Activated CD4-positive, alpha-beta T cell treated with anti-CD3 and anti-CD28 coated beads, Interleukin-2, amount 10 ng/mL, durations not matched to agents 7 days and 5 days (primary cell): ENCODE measurements at places on chromosomes 1 and 21. TPM values are rescaled to one million over a fixed set of nuclear protein-coding genes. Genes with fewer than 3 reads are reported as not detected.

- no peak for DNase-seq
These were observed 30.4 kb upstream of the PDE4B start for GRCh38 chr1:65762081-65762862.

DNA sequence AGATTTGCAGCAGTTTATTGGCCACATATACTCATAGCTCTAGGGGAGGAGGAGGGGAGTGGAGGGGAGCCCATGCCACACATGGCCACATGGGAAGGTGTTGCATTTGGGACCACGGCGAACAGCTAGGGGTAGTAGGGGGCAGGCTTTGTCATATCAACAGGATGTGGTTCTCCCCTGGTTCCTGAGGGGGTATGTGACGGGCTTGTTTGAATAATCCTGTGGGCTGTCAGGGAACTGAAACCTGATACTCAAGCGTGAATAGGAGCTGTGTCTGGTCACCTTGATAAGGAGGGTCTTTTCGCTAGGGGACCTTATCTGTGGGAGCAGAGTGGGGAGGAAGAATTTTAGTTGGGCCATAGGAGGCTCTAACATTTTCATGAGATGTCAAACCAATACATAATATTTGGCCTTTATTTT is 264.7 kb downstream of the CTH start:
- no peak for DNase-seq

DNA sequence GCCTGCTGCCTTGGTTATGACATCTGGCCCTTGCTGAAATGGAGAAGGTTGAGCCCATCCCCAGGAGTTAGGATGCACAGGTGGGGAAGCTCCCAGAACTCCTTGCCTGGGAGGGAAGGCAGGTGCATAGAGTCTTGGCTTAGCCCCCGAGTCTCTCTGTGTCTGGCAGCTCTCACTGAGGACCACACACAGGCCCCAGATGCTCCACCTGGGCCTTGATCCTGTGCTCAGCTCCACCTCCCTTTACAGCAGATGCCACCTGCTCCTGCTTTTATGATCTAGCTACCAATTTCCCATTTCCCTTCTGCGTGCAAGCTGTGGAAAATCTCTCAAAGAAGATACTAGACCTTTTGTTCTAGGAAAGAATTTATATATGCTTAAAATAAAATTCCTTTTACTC is 28.8 kb upstream of the KCNJ6 start:
- no peak for DNase-seq

- no peak for DNase-seq
These were observed 9.6 kb downstream of the ARHGEF16 start for GRCh38 chr1:3463891-3464648.

- peak; percentile 40 for DNase-seq
These were observed 21.9 kb downstream of the TSNAX start for GRCh38 chr1:231550448-231550781.

Gene SELL
- total RNA-seq = 595 TPM

GRCh38 chr1:35585281-35585680 is 12.2 kb downstream of the TFAP2E start:
- DNase-seq = no peak

Gene CCDC30
- total RNA-seq = 1.4 TPM

Gene PKLR
- not detected for total RNA-seq

DNA sequence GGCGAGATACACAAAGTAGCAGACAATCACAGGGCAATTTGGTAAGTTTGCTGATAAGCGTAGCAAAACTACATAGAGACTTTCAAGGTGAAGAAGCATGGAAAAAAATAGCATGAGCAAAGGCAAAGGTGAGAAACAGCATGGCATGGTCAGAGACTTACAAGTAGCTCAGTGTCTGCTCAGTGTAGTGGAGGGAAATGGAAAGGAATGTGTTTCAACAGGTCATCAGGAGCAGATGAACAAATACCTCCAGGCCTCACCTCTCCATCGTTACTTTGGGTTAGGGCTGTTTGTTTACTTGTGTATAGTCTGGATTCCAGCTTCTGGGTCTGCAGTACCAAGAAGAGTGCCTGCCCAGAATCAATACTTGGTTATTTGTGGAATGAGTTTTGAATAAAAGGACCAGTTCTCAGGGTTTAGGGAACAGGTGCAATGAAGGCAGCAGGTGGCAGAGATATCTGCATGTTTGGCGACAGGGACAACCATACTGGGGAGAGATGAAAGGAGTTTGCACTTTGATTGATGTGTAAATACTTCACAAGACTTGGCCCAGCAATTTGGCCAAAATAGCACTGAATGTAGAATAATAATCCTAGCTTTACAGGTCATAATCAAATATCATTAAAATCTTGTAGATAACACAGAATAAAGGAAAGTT is 97.0 kb upstream of the FGGY start:
- no peak for DNase-seq

GRCh38 chr1:174902531-174903099 is 97.1 kb upstream of the CACYBP start:
- DNase-seq = no peak

GRCh38 chr1:45987204-45987603 is 145.2 kb downstream of the PIK3R3 start:
- DNase-seq = no peak

GRCh38 chr1:37822906-37823815 is 15.2 kb upstream of the YRDC start:
- DNase-seq = no peak

GRCh38 chr1:42399315-42400100 is 18.9 kb downstream of the RIMKLA start:
- no peak for DNase-seq

- DNase-seq = no peak
These were observed 35.7 kb downstream of the NEK2 start for GRCh38 chr1:211639475-211640300.

Gene CYP4X1
- not detected for total RNA-seq

GRCh38 chr1:89966656-89967055 is 28.3 kb upstream of the ZNF326 start:
- DNase-seq = no peak

GRCh38 chr21:37855271-37855646 is 61.0 kb downstream of the KCNJ6 start:
- no peak for DNase-seq

DNA sequence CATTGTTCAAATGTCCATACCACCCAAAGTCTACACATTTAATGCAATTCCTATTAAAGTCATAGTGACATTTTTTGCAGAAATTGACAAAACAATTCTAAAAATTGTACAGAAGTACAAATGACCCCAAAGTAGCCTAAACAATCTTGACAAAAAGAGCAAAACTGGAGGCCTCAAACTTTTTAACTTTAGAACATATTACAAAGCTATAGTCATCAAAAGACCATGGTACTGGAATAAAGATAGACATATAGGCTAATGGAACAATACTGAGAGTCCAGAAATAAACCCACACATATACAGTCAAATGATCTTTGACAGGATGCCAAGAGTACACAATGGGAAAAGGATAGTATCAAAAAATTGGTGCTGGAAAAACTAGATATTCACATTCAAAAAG is 213.2 kb upstream of the SAMSN1 start:
- no peak for DNase-seq

Gene ABCD3
- total RNA-seq = 31.5 TPM

GRCh38 chr1:14136152-14136763 is 436.3 kb downstream of the PRDM2 start:
- no peak for DNase-seq

- DNase-seq = no peak
These were observed 48.4 kb upstream of the DNAJC6 start for GRCh38 chr1:65260851-65261473.

GRCh38 chr1:3521426-3521825 is 67.0 kb downstream of the ARHGEF16 start:
- DNase-seq = no peak

DNA sequence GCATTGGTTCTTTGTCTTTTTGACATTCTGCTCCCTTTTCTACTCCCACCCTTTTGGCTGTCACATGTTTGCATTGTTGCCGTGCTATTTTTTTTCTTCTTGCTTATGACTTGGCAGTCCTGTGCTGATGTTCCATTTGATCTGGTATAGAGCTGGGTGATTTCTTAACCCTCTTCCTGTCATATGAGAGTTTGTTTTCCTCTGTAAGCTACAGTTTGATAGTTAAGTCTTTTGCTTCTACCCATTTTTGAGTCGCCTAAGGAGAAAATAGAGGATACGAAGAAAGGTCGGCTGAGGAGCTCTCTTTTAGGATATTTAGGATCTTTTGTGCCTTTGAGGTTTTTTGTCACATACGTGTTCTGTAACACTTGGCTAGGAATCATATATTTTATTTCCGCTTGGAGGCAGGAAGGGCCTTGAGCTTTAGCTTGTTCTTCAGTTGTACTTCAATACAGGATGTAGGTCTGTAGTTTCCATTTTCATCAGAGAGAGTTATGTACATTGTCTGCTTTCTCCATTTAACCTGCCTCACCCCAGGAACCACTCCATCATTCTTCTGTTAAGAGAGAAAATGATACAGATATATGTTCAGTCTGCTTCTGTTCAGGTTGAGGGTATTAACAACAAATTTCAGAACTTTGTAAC is 150.7 kb downstream of the BACH1 start:
- peak; percentile 65 for DNase-seq

DNA sequence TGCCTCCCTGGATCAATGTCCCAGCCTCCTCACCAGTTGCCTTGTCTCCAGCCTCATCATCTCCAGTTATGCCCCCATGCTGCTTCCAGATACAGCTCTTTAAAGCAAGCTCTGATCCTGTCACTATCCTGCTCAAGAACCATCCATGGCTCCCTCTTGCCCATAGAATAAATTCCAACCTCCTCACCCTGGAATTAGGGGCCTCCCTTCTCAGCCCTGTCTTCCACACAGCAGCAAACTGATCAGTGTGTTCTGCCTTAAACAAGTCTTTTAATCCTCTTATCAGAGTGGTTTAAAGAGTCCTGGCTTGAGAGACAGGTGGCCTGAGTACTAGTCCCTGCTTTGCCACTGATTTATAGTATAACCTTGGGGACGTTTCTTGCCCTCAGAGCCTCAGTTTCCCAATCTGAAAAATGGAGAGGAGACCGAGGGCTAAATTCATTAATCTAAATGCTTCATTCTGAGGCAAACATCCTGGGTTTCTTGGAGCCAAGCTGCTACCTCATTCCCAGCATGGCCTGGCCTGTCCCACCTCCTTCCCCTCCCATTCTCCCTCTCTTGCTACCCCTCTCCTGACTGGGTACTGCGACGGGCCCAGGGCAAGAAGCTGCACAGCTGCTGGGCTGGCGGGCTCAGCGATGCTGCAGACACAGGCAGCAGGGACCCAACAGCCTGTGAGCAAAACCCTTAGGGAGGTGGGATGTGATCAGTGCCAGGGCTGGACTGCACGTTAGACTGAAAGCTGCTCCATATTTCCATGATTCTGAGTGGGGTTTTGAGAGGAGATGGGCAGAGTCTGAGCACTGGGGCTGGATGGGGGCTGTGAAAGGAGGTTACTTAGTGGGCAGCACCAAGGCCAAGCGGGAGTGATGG is 221.4 kb downstream of the PTPRU start:
- no peak for DNase-seq

GRCh38 chr21:21730512-21730911 is 732.3 kb downstream of the NCAM2 start:
- DNase-seq = no peak

Gene ZRANB2
- 110 TPM for total RNA-seq

GRCh38 chr21:46039891-46040660 is 57.8 kb upstream of the COL6A2 start:
- no peak for DNase-seq

GRCh38 chr1:29222686-29223085 is 8.0 kb downstream of the MECR start:
- DNase-seq = no peak

Gene VHLL
- total RNA-seq = 0.52 TPM

DNA sequence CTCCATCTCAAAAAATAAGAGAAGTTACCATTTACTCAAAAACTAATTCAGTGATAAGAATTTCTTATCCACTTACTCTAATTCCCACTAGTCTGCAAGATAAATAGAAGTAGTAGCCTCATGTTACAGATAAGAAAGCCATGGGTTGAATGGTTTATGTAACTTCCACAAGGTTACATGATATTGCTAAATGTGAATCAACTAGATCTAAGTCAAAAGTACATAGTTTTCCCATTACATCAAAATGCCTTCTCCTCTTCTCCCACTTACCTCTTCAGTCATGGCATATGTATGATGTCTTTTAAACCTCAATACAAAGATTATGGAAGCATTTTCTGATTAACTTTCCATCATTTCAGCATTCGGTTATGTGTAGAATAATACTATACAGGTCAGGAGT is 108.5 kb downstream of the ASH1L start:
- no peak for DNase-seq

GRCh38 chr1:212587016-212587887 is 21.3 kb upstream of the ATF3 start:
- DNase-seq = no peak

DNA sequence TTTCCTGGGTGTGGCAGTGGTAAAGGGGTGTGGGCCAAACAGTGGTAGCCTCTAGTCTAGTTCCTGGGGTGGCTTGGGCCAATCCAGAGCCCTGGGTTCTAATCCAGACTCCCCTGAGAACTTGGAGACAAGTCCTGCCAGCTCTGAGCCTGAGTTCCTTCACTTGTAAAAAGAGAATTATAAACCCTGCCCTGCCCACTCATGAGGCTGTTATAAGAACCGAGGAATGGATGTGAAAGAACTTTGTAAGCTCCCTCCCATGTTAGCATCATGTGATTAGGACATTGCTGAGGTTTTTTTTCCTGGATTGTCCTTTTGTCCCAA is 131.0 kb downstream of the RRAGC start:
- DNase-seq = no peak

Gene GABPB2
- total RNA-seq = 28.1 TPM

Gene ERI3
- total RNA-seq = 29.2 TPM
